Right ventricle myocardium superior (tissue), 1 donor: ENCODE measurements at places on chromosomes 12 and 14. TPM values are rescaled to one million over a fixed set of nuclear protein-coding genes. Genes with fewer than 3 reads are reported as not detected.

DCTN2 gene
- total RNA-seq, result 95.0 TPM

GRCh38 chr12:79842630-79843029 is 92.3 kb downstream of the PPP1R12A start:
- DNase-seq, result no peak

DNA sequence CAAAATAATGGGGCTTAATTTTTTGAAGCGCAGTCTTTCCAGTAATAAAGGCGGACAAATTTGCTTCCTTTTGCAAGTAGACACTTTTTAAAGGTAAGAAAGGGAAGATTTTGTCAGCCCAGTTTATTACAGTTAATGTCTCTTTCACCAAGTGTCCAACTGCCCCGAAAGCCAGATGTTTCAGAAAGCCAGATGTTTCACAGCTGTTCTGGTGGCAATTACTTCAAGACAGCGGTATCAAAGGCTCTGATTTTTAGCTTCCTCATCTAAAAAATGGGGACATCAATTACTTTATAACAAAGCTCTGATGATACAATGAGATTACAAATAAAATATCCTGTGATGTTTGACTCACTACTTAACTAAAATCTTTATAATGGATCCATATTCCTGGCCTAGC is 1.0 kb downstream of the WBP11 start:
- DNase-seq, result no peak

SLC6A12 gene
- 0.86 TPM for total RNA-seq

CLEC4C gene
- total RNA-seq, result not detected

ARHGAP9 gene
- total RNA-seq, result 4.1 TPM

DNA sequence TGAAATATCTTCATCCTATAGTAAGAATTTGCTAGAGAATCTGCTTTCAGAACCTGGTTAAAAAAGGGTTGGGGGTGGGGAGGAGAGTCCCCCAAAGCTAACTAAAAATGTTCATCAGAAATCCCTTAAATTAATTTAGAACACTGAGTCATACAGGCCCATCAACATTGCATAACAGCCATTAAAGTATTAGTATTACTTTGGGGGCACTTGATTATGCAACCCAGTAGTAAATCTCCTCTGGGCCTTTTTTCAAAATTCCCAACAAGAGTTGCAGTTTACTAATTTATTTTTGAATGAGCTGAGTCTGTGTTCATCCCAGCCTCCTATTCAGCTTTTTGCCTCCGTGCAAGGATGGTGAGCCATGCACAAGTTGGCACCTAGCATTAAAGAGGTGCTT is 8.8 kb upstream of the SLC24A4 start:
- DNase-seq, result no peak

DNA sequence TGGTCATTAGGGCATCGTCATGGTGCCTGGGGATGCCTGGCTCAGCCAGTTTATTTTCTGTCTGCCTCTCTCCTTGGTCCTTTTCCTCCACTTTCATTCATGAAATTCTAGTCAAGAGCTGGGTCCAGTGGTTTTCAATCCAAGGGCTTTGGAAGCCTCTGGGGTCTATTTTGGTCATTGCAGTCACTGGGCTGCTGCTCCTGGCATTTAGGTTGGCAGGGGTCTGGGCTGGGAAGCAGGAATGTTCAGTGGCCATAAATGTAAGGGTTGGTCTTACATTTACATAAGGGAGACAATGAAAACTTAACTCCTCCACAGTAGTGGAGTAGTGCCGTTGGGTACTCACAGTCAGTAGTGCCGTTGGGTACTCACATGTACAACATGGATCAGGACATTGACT is 48.1 kb downstream of the PTPN11 start:
- no peak for DNase-seq

GRCh38 chr12:22505826-22506225 is 38.5 kb downstream of the C2CD5 start:
- DNase-seq, result no peak

DNA sequence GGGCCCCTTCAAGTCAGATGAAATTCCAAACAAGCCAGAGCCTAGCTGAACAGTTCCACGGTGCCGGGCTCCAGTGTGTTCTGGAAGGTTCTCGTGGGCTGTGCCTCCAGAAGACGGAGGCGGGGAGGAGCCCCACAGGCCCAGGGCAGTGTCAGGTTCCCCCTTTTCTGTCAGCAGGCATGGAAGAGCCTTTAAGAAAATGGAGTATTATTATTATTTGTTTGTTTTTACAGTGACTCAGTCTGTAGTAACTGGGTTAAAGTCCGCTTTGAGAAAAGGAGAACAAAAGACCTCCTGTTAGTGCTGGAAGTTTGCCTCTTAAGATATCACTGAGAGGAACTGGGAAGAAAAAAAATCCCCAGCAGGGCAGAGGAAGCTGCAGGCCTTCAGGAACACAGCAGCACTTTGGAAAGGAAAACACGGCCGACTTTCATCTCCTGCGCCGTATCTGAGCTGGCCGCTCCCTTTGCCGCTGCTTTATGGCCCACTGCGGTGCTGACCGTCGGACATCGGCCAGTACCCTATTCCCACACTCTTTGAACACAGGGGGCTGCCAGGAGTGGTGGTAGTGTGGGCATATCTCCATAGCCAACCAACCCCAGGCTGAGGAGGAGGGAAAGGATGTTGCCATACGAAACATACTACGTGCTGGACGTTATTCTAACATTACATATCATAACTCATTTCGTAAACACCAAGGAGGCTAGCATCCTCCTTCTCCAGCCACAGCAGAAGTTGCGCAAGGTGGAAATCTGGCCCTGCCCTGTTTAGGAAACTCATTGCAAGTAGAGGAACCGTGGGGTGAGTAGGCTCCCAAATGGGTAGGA is 194.0 kb downstream of the ZFP36L1 start:
- peak; percentile 84 for DNase-seq

DNM1L gene
- total RNA-seq, result 52.9 TPM

PAH gene
- total RNA-seq, result 0.51 TPM

DNA sequence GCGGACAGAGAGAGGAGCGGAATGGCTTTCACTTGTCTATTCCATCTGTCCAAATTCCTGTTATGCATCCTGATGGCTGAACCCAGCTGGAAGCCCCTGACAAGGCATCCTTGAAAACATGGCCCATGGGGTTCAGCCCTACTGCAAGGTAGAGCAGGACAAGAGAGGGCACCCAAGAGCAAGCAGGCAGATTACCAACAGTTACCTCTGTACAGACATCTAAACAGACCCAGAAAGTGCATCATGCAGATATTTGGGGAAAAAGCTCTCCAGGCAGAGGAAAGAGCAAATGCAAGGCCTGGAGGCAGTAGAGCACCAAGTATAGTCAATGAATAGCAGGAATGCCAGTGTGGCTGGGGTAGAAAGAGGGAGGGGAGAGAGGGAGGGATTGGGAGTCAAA is 407.5 kb downstream of the PCNX1 start:
- DNase-seq, result no peak

DNA sequence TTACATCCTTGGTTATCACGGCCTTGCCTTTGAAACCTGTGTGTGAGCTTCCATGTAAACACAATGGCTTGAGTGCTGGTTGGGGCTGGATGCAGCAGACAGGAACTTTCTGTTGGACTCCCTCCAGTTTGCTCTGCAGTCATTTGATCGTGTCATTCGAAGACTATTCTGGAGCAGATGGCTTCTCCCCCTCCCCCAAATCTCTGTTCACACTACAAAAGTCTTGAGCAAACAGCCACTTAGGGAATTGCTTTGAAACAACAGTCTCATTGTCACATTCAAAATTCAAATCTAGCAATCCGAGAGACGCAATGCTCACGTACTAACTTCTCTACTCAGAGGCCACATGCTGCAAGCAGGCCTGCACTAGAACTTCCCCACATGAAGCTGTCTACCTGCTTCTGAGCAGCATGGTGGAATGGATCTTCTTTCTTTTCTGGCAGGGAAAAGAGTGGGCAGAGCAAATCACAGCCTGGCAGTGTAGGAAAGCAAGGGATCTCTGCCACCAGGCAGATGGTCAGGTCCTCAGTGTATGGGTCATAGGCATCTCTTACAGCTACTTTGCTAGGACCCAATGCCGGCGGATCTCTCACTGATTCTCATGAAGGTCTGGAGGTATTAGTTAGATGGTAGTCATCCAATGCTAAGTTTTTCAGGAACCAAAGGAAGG is 214.2 kb downstream of the PPM1H start:
- no peak for DNase-seq

FBXO33 gene
- 3.7 TPM for total RNA-seq

- DNase-seq, result no peak
Observed at GRCh38 chr12:98373025-98373554, 142.3 kb upstream of the TMPO start.

RNASE1 gene
- total RNA-seq, result 317 TPM

- DNase-seq, result no peak
Observed at GRCh38 chr12:56941299-56942017, 7.2 kb upstream of the SDR9C7 start.

DNA sequence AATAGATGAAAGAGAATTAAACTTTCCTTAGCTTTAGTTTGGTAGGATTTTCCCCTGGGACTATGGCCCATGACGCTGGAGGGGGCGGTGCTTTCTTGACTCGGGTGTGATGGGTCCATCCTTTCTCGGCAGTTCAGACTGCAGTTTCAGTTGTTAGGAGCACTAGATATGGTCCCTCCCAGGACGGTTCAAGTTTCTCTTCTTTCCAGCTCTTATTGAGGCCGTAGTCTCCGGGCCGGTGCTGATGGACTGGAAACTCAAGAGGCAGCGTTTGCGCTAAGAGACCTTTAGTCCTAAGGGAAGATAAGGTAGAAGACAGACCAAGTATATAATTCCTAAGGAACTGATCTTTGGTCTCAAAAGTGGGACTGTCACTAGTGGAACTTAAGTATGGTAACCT is 111.2 kb downstream of the RIN3 start:
- DNase-seq, result no peak

TRHDE gene
- 1.5 TPM for total RNA-seq

DNA sequence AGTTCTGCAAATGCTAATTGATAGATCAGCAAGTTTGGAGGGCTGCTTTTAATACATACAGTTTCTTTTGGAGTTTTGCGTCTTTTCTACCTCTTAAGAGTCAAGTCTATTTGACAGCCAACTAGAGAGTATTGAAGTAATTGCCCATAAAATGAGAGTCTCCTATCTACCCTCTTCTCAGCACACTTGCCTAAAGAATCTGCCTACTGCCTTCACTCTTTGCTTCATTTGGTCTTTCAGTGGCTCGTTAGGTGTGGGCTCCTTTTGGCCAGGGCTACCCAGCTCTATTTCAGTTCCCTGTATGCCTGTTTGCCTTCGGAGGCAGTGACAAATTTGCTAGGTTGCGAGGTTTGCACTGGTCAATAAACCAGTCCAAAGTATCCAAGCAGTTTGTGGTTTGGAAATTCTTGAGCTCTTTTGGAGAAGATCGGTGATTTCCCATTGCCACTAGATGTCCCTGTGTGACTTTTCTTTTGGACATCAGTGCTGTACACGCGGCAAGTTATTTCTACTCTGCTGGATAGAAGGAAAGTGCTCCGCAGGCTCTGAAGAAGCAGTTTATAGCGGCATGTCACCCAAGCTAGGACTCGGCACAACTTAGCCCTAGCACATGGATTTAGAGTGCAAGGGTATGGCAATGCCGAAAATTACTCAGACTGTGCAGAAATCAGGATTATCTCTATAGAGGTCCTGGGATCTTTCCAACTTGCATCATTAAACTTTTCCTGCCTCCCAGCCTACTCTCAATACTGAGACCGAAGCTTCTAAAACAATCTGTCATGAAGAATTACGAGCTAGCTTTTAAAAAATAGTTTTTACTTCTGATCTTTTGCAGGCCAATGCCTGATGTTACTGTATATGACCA is 38.6 kb downstream of the MGST1 start:
- DNase-seq, result no peak

DNA sequence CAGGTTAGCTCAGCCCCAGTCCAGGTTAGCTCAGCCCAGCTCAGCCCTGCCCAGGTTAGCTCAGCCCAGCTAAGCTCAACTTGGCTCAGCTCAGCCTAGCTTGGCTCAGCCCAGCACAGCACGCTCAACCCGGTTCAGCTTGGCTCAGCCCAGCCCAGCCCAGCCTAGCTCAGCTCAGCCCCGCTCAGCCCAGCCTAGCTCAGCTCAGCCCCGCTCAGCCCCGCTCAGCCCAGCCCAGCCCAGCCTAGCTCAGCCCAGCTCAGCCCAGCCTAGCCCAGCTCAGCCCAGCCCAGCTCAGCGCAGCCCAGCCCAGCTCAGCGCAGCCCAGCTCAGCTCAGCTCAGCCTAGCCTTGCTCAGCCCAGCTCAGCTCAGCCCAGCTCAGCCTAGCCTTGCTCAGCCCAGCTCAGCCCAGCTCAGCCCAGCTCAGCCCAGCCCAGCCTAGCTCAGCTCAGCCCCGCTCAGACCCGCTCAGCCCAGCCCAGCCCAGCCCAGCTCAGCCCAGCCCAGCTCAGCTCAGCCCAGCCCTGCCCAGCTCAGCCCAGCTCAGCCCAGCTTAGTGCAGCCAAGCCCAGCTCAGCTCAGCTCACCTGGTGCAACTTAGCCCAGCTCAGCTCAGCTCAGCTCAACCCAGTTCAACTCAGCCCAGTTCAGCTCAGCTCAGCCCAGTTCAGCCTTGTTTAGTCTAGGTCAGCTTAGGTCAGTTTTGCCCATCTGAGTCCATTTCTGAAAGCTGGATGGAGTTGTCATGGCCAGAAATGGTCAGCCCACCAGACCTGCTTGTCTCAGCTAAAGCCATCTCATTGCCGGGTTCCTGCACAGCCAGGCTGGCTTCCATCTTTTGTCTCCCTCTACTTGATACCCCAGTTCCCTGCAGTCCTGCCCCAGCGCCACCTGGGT is 333.6 kb downstream of the TMEM121 start:
- DNase-seq, result peak; percentile 25

DNA sequence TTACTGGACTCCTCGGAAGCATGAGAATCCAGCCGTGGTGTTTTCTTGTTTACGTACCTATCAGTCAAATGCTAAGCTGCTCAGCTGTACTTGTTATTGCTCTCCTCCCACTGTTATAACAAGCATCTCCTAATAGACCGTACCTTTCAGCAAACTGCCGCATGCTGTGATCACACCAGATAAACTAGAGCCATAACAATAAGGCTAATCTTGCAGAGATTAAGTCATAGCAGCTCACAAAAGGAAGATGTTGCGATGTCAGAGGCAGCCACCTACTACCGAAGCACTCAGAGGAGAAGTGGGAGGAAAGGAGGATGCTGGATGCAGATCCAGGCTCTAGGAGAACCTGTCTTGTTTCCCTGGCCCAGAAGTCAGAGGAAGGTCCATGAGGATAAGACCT is 196.0 kb downstream of the GALC start:
- DNase-seq, result no peak

NDUFB1 gene
- total RNA-seq, result 660 TPM

COQ5 gene
- 44.0 TPM for total RNA-seq
